ENCODE measurements at places on chromosomes 16 and 17.

DNA sequence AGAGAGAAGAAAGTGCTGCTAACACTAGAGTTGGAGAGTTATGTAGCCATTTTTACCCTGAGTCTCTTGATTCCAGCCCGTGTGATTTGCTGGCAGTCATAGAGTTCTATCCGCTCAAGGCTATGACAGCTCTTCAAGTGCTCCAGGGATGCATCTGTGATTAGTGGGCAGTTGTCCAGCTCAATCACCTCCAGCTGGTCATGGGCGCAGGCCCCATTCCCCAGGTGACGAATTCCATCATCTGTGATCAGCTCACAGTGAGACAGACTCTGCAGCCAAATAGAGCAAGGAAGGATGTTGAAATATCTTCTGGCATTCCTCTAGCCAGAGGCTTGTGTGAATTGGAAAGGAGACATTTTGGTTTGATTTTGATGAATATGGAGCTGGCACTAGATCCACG is 38.4 kb upstream of the STAC2 start:
- no peak for DNase-seq

DNA sequence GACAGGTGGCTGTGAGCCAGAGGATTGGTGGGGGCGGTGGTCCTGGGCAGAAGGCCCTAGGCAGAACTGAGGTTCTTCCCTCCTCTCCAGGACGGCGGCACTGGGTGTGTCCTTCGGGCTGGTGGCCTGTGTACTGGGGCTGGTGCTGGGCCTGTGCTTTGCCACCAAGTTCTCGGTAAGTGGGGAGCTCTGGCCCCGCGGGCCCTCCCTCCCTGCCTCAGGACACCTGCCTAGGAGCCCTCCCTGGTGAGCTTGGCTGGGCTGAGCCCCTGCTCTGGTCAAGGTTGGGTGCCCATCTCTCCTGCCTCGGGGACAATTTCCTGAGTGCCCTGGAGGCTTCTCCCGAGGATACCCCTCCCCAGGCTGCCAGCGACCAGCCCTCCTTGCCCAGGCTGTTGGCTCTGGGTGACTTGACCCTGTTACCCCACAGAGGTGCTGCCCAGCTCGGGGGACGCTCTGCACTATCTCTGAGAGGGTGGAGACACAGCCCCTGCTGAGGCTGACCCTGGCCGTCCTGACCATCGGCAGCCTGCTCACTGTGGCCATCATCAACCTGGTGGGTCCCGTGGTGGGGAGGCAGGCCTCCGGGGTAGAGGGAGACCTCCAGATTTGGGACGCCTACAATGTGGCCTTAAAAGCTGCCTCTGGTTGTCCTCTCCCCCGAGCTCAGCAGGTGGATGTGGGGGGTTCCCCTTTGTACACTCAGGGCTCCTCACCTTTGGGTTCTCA is 42.0 kb downstream of the ADCY7 start:
- DNase-seq = no peak

DNA sequence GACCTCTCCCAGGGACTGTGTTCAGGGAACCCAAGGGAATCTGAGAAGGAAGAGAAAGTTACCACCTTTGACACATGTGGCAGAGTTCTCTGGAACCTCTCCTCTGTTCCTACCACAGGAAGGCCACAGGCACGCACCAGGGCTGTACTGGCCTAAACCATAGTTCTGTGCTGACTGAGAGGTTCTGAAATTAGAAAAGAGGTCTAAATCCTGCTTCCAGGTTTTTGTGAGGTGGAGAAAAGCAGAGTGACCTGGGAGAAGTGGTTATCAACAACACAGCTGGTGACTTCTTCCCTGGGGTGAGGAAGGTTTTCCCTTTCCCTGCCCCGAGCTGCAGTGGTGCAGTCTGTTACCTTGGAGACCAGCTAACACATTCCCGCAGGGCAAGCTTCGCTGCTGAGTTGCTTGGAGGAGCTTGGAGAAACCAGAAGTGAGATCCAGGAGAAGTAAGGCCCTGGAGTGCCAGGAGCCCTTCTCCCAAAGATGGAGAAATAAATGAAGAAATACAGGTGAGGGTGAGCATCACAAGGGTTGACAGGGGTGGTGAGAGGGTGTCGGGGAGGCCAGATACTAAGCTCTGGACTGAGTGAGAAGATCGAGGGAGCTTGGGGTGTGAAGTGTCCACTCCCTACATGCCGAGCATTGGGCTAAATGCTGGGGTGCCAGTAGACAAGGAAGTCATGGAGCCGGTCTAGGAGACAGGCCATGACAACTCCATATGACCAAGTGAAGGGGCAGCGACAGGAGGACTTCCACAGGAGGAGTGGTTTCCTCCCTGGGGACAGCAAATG is at the start of gene VWA3A:
VWA3A (plus strand) TSS at position 399 of the 791 bp plus-strand sequence; CDS start at position 496, 97 bp downstream.
- no peak for DNase-seq

DNA sequence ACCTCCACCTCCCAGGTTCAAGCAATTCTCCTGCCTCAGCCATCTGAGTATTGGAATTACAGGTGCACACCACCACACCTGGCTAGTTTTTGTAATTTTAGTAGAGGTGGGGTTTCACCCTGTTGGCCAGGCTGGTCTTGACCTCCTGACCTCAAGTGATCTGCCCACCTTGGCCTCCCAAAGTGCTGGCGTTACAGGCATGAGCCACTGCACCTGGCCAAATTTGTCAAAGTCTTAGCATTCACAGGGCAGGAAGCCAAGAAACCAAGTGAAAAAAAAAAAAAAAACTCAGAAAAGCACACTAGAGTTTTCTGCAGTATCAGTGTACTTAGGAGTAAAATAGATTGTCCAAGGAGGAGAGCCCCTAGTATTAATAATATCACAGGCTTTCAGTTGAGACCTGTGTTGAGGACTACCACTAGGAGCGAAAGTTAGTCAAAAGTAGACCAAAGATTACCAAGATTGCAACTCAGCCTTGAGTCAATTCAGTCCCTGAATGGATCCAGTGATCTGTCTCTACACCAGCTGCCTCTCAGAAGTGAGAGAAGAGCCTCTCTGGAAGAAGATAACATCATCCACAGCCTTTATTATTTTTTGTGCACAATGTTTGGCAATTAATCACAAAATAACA is 159.7 kb downstream of the CEP112 start:
- no peak for DNase-seq

DNA sequence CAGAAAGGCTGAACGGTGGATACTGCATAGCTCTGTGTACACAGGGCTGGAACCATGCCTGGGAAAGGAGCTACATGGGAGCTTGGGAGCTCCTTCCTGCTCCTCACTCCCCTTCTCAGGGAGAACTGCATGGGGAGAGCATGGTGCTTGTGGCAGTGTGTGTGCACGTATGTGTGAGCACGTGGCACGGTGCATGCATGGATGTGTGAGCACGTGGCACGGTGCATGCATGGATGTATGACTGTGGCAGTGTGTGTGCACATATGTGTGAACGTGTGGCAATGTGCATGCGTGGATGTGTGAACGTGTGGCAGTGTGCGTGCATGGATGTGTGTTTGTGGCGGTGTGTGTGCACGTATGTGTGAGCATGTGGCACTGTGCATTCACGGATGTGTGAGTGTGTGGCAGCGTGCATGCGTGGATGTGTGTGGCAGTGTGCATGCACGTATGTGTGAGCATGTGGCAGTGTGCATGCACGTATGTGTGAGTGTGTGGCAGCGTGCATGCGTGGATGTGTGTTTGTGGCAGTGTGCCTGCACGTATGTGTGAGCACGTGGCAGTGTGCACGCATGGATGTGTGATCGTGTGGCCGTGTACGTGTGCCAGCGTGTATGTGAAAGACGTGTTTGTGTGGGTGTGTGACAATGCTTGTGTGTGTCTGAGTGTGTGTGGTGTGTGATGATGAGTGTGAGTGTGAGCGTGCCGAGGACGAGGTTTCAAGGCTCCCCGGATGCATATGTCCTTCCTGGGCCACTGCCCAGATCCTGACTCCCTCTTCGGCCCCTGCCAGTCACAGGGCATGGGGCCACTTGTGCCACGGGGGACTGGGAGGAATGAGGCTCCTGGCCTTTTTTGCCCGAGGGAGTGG is 52.4 kb upstream of the JPH3 start:
- DNase-seq = no peak

- DNase-seq = no peak
Observed at GRCh38 chr16:83686726-83687125, 121.1 kb upstream of the HSBP1 start.

- peak; percentile 55 for DNase-seq
Observed at GRCh38 chr16:578870-579405, 9.2 kb downstream of the PIGQ start.

DNA sequence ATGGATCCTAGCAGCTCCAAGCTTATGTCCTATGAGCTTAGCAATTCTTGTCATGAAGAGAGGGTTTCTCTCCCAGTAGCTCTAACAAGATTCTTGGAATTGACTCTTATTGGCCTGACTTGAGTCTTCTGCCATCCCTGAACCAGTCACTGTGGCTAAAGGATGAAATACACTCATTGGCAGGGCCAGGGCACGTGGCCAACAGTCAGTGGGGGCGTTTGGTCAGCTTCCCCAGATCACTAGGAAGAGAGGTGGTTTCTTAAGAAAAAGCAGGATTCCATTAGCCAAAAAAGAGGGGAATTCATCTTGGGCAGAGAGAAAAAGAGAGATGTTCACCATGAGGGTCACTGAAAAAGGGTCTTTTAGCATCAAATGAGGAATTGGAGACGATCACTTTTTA is 363.2 kb downstream of the SNX29 start:
- no peak for DNase-seq

DNA sequence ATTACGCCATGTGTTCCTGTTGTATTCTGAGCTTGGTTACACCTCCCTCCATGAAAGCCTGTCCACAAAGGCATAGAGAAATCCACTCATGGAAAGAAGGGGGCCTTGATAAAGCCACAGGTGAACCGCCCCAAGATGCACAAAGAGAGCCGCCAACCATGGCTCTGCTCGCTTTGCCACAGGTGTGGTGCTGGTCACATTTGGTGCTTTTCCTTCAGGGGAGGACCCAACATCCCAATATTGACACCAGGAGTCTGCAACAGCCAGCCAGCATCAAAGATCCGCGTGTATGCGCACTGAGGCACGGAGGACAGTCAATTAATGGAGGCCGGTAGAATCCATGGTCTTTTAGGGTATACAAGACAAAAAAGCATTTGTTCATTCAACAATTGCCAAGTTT is 7.3 kb downstream of the ABCA3 start:
- DNase-seq = no peak

GRCh38 chr17:73641826-73642600 is 2.2 kb downstream of the SDK2 start:
- no peak for DNase-seq

GRCh38 chr17:76370261-76370993 is 14.0 kb upstream of the SPHK1 start:
- DNase-seq = no peak

- DNase-seq = no peak
Observed at GRCh38 chr17:62867303-62867702, 59.2 kb upstream of the MARCHF10 start.

- no peak for DNase-seq
Observed at GRCh38 chr17:20986767-20987510, 55.9 kb downstream of the USP22 start.

DNA sequence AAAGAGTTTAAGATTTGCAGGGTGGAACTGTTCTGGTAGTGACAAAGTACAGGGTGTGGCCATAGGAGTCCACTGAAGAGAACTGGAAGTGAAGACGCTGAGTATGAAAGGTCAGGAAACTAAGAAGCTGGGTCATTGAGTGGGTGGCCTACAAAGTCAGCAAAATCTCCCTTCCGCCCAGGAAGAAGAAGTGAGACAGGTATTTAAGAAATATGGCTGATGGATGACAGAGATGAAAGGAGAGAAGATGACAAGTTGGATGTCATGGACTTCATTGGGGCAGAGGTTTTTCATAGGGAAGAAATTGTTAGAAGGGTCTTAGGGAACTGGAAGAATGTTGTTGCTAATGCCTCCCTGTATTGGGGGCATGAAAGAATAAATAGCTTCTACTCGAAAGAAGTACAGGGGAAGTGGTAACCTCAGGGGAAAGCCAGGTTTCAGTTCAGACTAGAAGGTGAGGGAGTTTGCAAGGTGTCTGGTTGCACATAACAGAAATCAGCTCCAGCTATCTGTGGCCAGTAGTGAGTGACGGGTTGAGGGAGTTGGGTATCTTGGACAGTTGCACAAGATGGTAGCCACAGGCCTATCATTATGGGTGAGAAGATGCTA is 33.6 kb upstream of the MED13 start:
- no peak for DNase-seq

GRCh38 chr16:80914379-80915078 is 92.2 kb downstream of the CMC2 start:
- no peak for DNase-seq

GRCh38 chr16:82605863-82606620 is 20.7 kb upstream of the CDH13 start:
- DNase-seq = no peak

GRCh38 chr17:40862985-40863733 is 3.9 kb downstream of the KRT12 start:
- no peak for DNase-seq

DNA sequence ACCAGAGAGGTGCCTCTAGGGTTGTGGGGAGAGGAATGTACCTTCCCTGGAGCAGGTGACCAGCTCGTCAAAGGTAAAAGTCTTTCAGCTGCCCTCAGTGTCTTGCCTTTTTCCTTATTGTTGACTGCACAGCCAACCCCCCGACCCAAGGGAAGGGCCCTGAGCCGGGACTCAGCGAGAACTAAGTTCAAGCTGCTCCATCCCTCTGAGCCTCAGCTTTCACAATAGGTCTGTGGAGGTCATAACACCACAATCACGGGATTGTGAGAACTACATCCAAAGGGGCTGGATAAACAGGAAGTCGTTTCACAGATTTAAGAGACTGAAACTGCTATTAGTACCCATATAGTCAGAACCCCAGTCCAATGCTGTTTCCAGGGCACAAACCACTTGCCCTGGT is 2.6 kb upstream of the KRT36 start:
- no peak for DNase-seq
